ENCODE measurements at places on chromosomes 3 and 15. TPM values are rescaled to one million over a fixed set of nuclear protein-coding genes. Genes with fewer than 3 reads are reported as not detected.

GRCh38 chr3:194572143-194572789 lies 61.0 kb downstream of the TMEM44 start:
- no peaks in the 10 kb centered on the region for H3K27me3 ChIP-seq
- no peaks in the 10 kb centered on the region for H3K36me3 ChIP-seq
- H3K4me1 ChIP-seq, result peaks cover 25% of the 10 kb centered on the region
- DNase-seq, result peak; percentile 68
- H3K4me3 ChIP-seq, result peak overlapping the region; percentile 45
- H3K27ac ChIP-seq, result peak overlapping the region; percentile 83

DNA sequence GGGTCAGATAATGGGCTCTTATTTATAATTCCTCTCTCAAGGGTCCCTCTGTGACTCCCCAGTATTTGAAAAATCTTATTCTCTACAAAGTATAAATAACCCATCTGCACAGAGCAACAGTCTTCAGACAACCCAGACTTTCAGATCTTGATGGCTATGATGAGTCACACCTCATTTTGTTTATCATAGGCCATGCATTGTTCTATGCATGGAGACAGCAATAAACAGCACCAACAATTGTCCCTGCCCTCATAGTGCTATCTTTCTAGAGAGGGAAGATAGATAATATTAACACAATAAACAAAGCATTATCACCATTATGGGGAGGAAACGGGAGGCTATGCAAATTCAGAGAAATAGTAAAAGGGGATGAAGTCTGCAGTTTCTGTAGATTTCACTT lies 13.4 kb downstream of the FHIT start:
- no peak overlapping the region for H3K4me3 ChIP-seq
- DNase-seq, result no peak
- H3K36me3 ChIP-seq, result no peaks in the 10 kb centered on the region
- H3K27ac ChIP-seq, result no peak overlapping the region

The ZKSCAN7 gene
- 5.4 TPM for total RNA-seq

The IGSF10 gene
- total RNA-seq, result 34.6 TPM

The CORO2B gene
- 4.3 TPM for total RNA-seq

The CALML4 gene
- 1.6 TPM for total RNA-seq
